ENCODE measurements at places on chromosomes 7 and 10. TPM values are rescaled to one million over a fixed set of nuclear protein-coding genes. Genes with fewer than 3 reads are reported as not detected.

Gene PPP1R17
- not detected for total RNA-seq

Gene SPDYE5
- total RNA-seq = not detected

Gene OR6V1
- total RNA-seq = not detected

Gene ADIRF
- total RNA-seq = not detected

Gene EFCAB10
- total RNA-seq = not detected

Gene SH2D4B
- 0.11 TPM for total RNA-seq

Gene FOXI2
- total RNA-seq = not detected

Gene SLC29A3
- 2.1 TPM for total RNA-seq

Gene NPC1L1
- not detected for total RNA-seq

Gene NXPH1
- total RNA-seq = not detected

- no peak for DNase-seq
These were observed 69.1 kb downstream of the SCRN1 start for GRCh38 chr7:29920491-29920890.

GRCh38 chr7:136122026-136122425, 144.9 kb upstream of the MTPN start:
- no peak for DNase-seq

- DNase-seq = no peak
These were observed 35.7 kb downstream of the CYP17A1 start for GRCh38 chr10:102801496-102801895.

- no peak for DNase-seq
These were observed 298.5 kb downstream of the ELMO1 start for GRCh38 chr7:37150180-37150579.

GRCh38 chr7:149253665-149254064, 8.3 kb upstream of the ZNF783 start:
- no peak for DNase-seq

DNA sequence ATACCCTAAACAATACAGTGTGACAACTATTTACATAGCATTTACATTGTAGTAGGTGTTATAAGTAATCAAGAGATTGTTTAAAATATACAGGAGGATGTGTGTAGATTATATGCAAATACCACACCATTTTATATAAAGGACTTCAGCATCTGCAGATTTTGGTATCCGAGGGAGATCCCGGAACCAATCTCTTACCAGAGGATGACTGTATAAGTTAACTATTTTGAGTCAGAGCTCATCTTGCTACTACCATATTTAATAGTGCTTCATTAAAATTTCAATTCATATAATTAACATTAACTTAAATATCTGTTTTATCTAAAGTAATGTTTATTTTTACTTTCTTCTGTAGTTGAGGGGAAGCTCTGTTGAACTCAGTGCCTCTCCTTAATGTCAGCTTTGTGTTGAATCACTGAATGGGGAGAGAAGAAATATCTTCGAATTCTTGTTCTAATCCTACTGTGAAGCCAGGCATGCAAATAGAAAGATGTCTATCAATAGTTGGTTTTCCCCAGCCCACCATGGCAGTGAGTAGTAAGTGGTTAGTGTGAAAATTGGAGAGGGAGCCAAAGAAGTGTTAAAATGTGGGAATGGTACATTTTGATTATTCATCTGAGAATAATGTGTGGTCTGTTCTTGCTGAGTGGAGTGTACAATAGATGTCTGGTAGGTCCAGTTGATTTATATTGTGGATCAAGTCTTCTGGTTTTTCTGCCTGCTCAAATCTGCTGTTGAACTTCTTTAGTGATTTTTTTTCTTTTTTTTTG, 90.1 kb upstream of the CYP26C1 start:
- no peak for DNase-seq

DNA sequence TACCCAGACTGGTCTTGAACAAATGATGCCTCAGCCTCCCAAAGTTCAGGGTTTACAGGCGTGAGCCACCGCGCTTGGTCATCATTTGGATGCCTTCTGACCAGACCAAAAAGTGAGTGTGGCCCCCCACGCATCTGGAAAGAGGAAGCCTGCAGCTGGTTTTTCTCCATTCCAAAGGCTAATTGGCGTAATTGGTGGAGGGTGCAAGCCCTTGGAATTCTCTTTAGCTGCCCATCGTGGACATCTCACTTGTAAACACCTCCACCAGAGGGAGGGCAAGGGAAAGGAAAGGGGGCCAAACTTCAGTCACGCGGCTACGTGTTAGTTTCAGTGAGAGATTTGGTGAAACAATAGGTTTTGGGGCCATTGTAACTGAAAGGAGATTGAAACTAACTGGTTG, 4.1 kb upstream of the ARHGAP21 start:
- peak; percentile 34 for DNase-seq

DNA sequence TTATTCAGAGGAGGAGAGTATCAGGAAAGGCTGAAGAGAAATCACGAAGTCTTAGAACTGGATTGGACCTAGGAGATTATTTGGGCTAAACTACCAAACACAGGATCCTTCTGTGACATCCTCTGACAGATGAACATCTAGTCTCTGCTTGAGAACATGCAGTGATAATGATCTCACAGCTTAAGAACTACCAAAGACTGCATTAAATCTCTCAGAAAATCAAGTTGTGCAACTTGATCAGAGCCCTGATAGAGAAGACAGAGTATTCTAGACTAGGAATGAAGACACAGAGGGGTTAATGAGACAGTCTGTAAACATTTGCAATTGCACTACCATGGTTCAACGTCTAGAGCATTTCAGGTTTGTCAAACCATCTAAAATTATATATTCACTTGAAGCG, 37.1 kb upstream of the AGBL3 start:
- no peak for DNase-seq
